IPS DF 19.7 (cell line): ENCODE measurements at places on chromosomes 6 and 20.
A peak's percentile ranks its signal among the peaks of the same experiment; 100 is the strongest.

GRCh38 chr6:42963855-42964605 is 3.5 kb downstream of the GNMT start:
- DNase-seq = peak; percentile 71

DNA sequence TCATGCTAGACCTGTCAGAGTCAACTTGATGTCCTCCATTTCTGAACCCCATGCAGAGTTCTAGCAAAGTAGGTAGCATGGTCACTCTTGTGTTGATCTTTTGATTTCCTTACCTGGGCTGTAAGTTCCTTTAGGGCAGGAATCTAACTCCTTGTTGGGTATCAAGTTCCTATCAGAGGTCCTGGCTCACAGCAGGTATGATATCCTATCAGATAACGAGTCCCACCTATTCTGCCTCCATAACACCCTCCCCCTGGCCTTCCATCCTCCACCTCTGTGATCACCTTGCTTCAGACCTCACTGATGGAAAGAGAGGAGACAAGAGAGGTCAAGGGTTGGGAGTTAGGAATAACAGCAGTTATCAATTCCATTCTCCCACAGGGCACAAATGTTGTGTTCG is 76.1 kb downstream of the CDC40 start:
- DNase-seq = no peak

DNA sequence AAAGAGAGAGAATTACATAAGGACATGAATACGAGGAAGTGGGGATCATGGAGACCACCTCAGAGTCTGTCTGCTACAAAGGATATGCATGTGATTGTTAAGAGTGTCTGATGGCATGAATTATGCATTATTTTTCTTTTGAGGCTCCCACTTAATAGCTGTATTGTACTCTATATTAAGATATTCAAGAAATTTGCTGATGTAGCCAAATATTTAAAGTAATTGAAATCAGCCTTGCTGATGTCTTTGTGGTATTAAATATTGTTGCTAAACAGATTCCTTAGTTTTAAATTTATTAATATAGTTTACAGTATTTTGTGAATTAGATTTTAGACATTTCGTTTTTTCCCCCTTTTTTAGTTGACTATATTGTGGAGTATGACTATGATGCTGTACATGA is 25.3 kb downstream of the CD2AP start:
- DNase-seq = no peak

DNA sequence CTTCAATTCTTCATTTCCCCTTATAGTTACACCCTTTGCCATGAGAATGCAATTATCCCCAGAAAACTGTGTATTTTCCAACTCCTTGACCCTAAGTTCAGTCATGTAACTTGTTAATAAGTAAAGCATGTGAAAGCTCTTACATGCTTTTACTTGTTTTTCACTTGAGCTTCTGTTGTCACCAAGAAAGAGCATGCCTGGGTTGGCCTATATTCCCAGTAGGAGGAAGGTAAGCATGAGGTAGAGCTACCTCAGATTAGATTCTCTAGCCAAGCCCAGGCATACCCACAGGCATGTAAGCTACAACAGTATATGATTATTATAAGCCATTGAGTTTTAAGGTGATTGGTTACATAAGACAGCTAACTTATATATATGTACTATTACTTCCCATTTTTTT is 101.7 kb upstream of the SMLR1 start:
- DNase-seq = no peak

- DNase-seq = no peak
These were observed 132.3 kb downstream of the RALGAPA2 start for GRCh38 chr20:20580139-20580538.

GRCh38 chr6:53803081-53803860 is 8.5 kb downstream of the LRRC1 start:
- no peak for DNase-seq

- DNase-seq = no peak
These were observed 176.5 kb downstream of the SLC16A10 start for GRCh38 chr6:111263837-111264236.

DNA sequence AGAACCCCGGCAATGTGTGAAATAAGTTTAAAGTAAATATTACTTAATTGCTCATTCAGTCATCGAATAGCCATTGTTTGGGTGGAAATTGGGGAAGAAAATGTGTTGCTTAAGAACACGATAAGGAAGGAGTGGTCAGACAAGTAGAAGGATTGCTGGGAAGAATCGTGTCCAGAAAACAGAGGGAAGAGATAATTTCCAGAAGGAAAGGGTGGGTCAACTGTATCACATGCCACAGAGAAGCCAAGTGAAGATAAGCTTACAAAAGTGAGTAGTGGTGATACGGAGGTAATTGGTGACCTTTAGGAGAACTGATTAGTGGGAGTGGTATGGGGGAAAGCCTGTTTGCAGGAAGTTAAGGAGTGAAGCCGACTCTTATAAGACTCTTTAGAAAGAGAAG is 306.2 kb downstream of the SOX4 start:
- DNase-seq = no peak

DNA sequence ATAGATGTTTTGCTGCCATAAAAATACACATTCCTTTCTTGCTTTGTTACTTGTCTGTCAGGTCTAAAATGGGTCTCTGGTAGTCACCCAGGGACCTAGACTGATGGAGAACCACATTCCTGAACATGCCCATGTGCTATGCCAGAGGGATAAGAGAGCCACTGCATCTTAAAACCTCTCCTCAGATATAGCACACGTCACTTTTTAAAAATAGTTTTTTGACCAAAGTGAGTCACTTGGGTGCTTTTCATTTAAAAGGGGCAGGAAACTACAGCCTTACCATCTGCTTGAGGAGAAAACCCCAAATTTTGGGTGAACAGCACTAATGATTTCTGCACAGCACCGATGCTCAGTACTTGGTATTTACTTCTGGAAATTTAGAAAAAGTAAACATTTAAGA is 197.8 kb downstream of the OGFRL1 start:
- no peak for DNase-seq

GRCh38 chr6:170207586-170208181 is 83.2 kb downstream of the DLL1 start:
- no peak for DNase-seq

DNA sequence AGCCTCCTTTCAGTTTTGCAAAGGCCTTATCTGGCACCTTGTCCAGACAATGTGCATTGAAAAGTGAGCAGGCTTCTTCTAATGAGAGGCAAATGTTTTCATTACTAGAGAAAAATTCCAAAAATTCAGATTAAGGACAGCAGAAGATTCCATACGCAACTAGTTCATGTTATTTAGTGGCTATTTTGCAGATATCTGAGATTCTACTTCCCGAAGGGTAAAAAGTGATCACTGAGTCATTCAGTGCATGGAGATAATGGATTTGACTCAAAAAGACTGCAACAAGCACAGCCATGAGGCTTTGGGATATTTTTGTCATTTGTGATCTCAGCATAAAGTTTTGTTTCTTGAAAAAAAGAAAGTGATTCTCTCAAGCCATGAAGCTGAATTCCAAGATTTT is 29.9 kb downstream of the METTL24 start:
- DNase-seq = no peak

GRCh38 chr20:1463971-1464570 is 2.6 kb downstream of the NSFL1C start:
- no peak for DNase-seq

GRCh38 chr6:8177721-8178120 is 75.4 kb upstream of the EEF1E1 start:
- no peak for DNase-seq

DNA sequence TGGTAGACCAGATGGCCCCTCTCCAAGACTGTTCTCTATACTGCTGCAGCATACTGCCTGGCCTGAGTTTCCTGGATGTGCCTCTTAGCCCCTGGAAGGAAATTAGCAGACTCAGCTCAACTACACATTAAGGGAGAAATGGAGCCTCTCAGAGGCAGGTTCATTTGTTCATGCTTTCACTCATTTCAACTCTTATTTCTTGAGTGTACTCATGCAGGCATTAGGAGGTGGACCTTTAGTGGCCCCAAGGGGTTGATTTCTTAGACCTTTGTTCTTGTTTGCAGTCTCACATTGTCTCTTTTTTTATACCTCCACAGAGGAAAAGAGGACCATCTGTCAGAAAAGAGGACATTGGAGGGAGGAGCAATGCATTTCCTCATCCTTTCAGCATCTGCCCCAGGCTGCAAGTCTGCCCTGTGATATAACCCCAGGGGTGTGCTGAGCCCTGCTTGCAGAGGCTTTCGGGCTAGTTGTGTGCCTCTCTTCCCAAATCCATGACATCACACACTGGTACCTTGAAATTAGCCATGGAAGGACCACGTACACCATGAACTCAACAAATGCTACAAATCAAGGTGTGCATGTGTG is 456.2 kb downstream of the CD83 start:
- no peak for DNase-seq

DNA sequence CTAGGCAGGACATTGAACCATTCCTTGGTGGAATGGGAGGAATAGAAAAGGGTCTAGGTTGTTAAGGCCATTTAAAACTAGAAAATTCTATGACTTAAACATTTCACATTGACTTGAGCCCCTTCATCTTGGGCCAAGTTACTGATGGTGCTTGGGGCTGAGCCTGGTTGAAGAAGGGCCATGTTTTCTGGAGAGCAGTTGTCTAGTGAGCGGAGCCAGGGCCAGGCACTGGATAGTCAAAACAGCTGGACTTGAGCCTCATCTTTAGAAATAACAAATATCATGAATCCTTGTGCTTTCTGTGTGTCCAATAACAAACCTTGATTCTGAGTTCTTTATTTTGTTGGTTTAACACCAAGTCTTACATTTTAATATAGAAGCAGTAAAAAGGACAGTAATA is 134.6 kb upstream of the TCF21 start:
- DNase-seq = no peak

DNA sequence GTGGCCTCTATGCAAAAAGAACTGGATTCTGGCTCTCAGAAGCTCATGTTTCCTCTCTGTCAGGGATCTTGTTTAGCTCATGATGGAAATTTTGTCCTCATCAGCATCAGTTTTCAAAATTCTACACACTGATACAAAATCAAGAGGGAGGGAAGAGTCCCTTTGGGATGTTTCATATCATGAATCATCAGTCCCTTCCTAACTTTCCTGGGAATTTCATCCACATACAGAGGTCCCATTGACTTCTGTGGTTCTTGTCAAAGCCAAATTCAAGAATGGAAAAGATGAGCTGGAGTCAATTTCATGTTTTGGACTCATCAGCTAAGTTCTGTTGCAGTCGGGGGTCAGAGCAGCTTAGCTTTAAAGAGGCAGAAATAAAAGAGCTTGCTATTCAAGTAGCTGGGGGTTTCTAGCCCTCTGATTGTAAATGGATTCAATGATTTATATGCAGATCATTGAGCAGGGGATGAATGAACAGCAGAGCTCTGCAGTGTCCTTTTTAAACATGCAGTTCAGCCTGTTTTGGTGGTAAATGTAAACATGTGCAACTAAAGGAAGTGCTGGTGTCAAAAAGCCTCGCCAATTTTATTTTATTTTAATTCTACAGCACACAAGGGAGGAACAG is 21.3 kb upstream of the TMEM14A start:
- no peak for DNase-seq

GRCh38 chr6:84103029-84103428 is 69.5 kb downstream of the MRAP2 start:
- DNase-seq = no peak

GRCh38 chr6:16659466-16660156 is 101.6 kb downstream of the ATXN1 start:
- DNase-seq = no peak

GRCh38 chr20:35462351-35462750 is 7.0 kb downstream of the CEP250 start:
- DNase-seq = no peak

DNA sequence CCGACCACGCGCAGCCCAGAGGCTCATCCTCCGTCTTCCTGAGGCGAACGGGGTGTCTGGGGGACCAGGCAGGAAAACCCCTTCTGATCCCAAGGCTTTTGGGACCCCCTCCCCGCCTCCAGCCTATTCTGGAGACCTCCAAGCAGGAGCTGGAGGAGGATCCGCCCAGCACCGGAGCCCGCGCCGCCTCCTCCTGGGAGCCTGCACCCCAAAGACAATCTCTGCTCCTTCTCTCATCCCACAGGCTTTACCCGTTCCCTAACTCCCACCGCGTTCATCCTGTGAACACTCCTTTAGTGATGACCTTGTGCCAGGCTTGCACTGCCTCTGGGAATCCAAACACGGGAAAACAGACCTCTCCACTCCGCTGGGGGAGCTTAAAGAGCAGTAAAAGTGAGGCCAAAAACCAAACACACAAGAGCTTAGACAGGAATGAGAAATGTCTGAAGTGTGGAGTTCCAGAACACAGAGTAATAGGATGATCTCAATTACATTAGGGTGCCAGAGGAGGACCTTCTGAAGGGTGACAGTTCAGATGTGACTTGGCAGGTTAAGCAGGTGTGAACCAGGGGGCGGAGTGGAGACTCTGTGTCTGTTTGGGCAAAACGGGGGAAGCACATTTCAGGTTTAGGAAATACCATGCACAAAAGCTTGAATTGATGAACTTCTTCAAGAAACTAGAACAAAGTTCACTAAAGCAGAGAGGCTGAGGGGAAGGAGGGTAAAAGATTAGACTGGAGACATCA is 7.6 kb downstream of the HLA-DRB5 start:
- DNase-seq = no peak

DNA sequence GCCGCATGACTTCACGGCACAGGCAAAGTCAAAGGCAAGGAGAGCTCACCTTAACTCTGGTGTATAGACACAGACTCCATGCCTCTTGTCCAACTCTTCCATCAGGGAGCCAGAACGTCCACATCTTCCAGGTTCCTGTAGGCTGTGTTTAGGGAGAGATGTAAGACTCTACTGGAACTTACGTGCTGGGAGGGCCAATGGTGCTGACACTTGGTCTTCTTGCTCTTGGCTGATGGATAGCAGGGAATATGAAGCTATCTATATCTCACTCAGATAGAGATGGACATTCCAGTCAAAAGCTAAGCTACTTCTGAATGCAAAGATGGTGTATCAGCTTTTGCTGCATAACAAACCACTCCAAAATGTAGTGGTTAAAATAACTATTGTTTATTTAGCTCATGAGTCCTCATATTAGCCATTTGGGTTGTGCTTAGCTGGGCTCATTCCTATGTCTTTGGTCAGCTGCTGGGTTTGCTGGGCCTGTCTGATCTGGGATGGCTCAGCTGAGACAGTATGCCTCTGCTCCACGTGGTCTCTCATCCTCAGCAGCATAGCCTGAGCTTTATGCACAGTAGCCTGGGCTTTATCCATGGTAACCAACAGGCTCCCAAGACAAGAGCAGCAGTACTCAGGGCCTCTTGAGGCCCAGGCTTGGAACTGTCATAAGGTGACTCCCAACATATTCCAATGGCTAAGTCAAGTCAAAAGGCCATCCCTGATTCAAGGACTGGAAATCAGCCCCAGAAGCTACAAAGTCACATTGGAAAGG is 111.6 kb downstream of the SNX5 start:
- DNase-seq = no peak

- no peak for DNase-seq
These were observed 178.5 kb downstream of the FRK start for GRCh38 chr6:115882174-115882573.

DNA sequence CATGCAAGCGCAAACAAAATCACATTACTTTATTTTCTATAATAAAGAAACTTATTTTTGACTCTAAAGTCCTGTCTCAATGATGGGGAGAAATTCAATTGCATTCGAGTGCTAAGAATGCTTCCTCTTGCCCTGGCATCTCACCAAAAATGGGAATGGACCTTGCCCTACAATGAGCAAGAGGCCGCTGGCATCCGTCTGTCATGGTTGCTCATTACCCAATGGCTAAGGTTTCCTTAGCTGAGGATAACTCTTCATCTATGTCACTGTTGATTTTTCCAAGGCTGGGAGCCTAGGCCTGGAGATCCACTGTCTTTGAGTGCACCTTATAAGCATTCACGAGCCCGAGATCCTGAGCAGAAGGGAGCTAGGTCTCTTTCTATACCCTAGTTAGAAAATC is 471.3 kb upstream of the NRSN1 start:
- no peak for DNase-seq

GRCh38 chr6:152338335-152339125 is 298.6 kb downstream of the SYNE1 start:
- DNase-seq = no peak
